ENCODE measurements at places on chromosomes 12 and 14.

DNA sequence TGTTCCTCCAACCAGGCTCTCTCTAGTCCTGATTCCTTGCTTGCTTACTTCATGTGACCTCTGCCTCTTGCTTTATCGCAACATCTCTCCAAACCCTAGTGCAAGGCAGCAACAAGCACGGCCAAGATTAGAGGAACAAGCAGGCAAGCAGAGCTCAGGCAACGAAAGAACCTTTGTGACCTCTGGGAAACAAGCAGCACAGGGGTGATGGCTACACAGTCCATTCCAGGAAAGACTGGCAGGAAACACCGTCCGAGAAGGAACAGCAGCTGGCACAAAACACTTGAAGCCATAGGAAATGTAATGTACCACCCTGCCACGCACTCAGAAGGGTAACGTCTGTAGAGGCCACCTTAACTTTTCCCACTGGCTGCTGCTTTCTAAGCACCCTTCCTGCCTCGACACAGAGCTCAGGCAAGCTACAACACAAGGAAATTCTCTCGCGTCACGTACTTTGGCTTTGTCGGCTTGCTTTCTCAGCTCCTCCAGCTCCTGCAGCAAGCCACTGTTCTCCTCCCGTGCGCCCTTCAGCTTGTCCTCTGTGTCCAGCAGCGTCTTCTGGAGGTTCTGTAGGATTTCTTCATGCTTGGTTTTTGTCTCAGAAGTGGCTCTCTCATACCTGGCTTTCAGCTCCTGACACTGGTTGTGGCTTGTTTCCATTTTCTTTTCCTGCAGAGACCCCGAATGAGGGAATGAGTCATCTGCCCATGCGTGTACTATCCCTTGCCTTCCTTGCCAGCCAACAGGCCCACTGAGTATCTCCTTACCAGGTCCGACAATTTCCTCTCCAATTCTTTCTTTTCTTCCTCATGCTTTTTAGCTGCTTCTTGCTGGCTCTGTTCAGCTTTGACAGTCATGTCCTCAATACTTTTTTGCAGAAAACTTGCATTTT, 61.4 kb upstream of the VPS33A start:
- DNase-seq: no peak

- no peak for DNase-seq
Measured at GRCh38 chr12:79885911-79886490, 48.9 kb downstream of the PPP1R12A start.

- DNase-seq: no peak
Measured at GRCh38 chr14:91117960-91118359, 4.1 kb downstream of the DGLUCY start.

DNA sequence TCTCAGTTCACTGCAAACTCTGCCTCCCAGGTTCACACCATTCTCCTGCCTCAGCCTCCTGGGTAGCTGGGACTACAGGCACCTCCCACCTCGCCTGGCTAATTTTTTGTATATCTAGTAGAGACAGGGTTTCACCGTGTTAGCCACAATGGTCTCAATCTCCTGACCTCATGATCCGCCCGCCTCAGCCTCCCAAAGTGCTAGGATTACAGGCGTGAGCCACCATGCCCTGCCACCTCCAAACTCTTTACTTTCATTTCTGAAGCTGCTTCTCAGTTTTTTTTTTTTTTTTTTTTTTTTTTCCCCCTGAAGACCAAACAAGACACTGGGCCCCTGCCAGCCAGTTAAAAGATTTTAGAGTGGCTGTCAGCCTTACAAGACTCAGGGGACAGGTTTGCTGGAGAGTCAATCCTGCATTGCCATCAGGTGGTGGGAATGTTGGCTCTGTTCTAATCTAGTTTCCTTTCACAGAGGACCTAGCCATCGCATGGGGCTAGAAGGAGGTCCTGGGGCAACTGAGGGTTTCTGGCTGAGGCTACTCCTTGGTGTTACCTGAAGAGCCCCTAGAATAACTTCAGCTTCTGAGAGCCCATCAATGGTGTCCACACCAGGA, 37.4 kb upstream of the HIGD1C start:
- DNase-seq: no peak

GRCh38 chr14:84442521-84442920, 1087.4 kb upstream of the FLRT2 start:
- DNase-seq: no peak
